ENCODE measurements at places on chromosomes 2 and 18.

DNA sequence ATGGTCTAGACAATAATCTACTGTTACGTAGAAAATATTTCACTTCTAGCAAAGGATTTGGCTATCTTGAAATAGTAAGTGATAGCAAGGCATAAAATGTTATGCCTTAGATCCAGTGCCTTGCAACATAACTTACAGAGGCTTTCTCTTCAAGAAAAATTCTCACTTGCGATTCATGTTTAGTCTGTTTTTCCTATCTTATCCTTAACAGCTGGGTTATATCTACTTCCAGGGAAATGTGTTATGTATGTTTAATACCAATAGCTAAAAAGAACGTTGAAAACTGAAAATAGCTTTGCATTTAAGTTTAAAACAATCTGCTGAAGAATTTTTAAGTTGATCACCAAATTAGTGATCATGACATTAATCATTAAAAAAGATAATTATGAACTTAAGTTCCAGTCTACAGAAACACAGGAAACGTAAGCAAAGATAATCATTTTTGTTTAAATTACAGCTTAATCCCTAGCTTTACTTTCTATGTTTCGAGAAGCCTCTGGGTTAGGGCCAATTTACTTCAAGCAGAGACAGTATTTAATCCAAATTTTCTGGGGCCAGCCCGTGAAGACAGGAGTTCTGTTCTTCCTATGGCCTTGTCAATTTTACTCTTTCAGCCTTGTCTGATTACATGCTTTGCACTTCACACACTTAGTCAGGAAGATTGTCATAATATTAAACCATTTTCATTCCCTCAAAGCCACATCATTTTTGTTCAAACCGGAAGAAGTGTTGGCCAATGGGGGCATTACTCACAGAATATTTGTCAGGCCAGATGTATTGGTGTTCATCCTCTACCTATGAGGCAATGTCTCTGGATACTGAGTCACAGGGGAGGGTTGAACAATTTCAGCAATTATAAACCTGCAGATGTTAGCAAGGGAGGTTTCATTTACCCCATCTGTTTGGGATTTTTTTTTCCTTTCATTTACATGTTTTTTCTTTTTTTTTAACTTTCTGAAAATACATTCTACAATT, 1132.9 kb upstream of the ZEB2 start:
- DNase-seq, result no peak

- no peak for DNase-seq
Measured at GRCh38 chr2:229920011-229920641, 1.7 kb downstream of the TRIP12 start.

GRCh38 chr2:215958257-215958656, 55.1 kb downstream of the MREG start:
- DNase-seq, result no peak

DNA sequence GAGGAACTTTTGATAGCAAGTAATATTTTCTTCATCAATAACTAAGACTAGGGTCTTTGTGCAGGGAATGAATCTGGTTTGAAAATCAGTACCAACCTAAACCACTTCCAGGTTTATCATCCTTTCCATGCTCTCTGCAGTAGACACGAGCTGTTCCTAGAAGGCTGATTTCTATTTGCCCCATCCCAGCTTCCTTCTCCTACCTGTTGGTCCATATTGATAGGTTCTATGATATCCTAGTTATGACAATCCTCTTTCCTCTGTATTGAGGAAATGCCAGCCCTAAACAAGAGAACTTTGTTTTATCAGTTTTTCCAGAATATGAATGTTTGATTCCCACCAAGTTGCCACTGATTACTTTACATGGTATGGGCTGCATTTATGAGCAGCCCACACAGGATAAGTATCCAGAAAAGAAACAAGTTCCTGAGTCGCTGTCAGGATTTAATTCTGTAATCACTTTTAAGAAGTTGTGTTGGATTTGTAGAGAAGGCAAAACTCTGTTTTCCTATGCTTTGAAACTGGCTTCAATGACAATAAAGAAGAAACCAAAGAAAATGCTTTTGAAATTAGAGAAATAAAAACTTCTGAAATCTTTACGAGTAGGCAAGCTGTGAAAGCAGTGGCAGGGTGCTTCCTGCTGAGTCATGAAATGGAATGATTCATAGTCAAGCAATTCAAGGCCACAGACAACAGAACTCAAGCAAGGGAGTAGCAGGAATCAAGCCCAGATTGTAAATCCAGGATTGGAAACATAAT, 37.3 kb upstream of the TANK start:
- peak; percentile 71 for DNase-seq

DNA sequence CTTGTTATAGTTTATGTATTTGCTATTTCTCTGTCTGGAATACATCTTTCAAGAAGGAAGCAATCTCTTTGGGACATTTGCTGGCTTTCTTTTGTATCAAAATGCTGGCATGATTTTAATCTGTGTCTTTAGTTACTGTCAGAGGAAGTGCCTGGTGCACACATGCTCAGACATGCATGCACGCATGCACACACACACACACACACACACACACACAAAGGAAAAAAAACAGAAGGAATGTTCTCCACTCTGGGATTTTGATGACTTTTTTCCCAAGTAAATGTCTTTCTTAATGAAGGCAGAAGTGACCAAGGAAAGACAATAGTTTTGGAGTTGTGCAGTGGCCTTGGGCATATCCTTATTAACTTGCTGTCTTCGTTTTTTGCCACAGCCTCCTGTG, 6.7 kb downstream of the GNAL start:
- DNase-seq, result no peak

GRCh38 chr18:13103366-13103765, 112.2 kb downstream of the CEP192 start:
- no peak for DNase-seq

DNA sequence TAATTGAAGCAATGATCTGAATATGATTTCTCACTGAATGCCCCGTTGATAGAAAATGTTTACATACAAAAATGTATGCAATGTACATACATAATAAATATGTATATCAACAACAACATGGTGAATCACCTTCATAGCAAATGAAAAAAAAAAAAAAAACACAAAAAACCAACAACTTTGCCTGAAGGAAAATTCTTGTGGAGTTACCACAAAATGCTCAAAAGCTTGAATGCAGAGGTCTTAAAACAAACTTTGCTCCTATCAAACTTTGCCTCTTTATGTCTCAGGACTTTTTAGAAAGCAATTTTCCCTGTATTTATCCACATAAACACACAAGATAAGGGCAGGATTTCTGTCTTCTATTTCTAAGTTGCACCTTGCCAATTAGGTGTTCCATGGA, 92.9 kb upstream of the SIX2 start:
- no peak for DNase-seq

DNA sequence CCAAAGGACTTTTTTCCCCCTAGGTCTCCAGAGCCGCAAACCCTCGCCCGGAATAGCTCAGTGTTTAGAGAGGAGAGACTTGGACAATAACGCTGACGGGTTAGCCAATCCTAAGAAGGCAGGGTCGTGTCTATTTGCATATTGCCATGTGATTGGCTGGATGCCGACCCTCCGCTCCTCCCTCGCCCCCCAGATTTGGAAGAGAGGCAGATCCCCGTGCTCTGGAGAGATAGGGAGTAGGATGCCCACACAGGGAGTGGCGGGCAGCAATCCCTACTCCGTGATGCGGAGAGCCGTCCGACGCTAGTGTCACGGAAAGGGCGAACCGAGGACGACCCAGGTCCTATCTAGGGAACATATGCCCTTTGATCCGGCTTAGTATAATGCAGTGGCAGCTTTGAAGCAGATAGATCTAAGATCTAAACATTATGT, 1.4 kb downstream of the WNT6 start:
- DNase-seq, result peak; percentile 93

GRCh38 chr2:220856486-220856885, 715.6 kb downstream of the EPHA4 start:
- no peak for DNase-seq

- DNase-seq, result no peak
Measured at GRCh38 chr2:215505044-215505786, 69.3 kb upstream of the FN1 start.

- no peak for DNase-seq
Measured at GRCh38 chr2:5885451-5886173, 193.4 kb downstream of the SOX11 start.

DNA sequence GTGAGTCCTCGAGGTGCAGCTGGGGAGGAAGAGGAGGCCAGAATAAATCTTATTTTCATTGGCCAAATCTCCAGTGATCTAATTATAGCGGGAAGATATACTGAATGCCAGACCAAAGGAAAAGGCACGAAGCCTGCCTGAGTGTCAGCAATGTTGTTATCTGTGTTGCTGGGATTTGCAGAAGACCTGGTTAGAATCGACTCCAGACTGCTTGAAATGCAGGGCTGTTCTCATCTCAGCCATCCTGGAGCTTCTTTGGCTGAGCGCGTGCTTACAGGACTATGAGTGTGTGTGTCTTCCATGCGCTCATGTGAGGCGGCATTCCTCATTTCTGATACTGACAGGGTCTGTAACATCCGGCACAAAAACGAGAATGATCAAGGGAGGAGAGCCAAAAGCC, 81.2 kb downstream of the TSN start:
- no peak for DNase-seq
